Cerebellum (tissue), 4 donors: ENCODE measurements at places on chromosomes 6 and 20. TPM values are rescaled to one million over a fixed set of nuclear protein-coding genes. Genes with fewer than 3 reads are reported as not detected.

- peak; percentile 76 for DNase-seq
These were observed 55.1 kb downstream of the STAU1 start for GRCh38 chr20:49132995-49133478.

The DCBLD1 gene
- 8.3 TPM for total RNA-seq

- no peak for DNase-seq
These were observed 143.4 kb downstream of the FAM83B start for GRCh38 chr6:54990001-54990400.

DNA sequence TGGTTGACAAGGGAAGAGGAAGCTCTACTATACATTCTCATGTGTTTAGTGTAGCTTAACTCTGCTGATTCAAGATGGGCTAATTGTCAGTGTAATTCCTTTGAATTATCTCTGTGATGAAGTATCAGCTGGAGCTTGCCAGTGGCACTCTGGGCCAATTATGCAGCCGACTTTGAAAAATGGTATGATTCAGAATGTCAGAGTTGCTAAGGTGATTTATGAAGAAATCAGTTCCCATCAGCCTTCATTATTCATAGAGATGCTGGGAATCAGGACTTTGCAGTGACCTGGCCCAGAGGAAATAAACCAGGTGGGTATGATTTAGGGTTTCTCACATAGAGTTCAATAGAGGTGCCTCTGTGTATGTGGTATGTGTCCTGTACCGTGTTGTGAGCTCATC is 33.4 kb downstream of the KCNS1 start:
- no peak for DNase-seq

The NOTCH4 gene
- total RNA-seq, result 6.9 TPM
